Progenitor cell of endocrine pancreas (in vitro differentiated cells): ENCODE measurements at places on chromosomes 11 and 22. TPM values are rescaled to one million over a fixed set of nuclear protein-coding genes. Genes with fewer than 3 reads are reported as not detected.

MUC2 gene
- not detected in 2 replicates for total RNA-seq

GRCh38 chr11:91972665-91973266 lies 251.9 kb upstream of the FAT3 start:
- H3K27me3 ChIP-seq: no peaks in the 10 kb centered on the region
- no peaks in the 10 kb centered on the region for H3K4me1 ChIP-seq
- no peak overlapping the region for H3K27ac ChIP-seq
- no peak overlapping the region for H3K4me3 ChIP-seq

DNA sequence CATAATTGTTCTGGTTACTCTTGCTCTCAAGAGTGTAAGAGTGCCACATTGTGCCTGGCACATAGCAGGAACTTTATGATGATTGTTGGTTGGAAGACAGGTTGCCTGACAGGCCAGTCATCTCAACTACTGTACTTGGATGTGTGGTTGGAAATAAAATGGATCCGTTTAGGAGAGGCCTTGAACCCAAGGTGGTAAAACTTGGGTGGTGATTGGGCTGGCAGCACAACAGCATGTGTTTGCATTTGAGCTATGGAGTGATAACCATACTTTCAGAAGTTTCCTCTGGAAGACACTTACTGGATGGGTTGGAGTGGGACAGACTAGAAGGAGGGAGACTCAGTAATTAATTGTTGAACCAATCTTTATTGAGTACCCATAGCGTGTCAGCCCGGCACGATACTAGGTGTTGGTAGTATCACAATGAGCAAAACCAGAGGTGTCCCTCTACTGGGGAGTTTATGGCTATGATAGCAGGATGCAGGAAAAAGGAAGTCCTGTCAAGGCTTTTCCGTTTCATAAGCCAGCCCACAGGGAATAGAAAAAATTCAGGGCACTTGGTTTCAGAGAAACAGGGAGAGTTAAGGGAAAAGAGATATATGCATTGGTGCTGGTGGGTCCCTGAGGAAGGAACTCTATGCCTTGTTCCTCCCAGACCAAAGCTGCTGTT lies 3.1 kb upstream of the TMEM109 start:
- no peak overlapping the region for H3K27ac ChIP-seq
- DNase-seq: no peak
- no peaks in the 10 kb centered on the region for H3K36me3 ChIP-seq
- peaks cover 28% of the 10 kb centered on the region for H3K27me3 ChIP-seq
- no peak overlapping the region for H3K4me3 ChIP-seq
- peaks cover 20% of the 10 kb centered on the region for H3K4me1 ChIP-seq

DNA sequence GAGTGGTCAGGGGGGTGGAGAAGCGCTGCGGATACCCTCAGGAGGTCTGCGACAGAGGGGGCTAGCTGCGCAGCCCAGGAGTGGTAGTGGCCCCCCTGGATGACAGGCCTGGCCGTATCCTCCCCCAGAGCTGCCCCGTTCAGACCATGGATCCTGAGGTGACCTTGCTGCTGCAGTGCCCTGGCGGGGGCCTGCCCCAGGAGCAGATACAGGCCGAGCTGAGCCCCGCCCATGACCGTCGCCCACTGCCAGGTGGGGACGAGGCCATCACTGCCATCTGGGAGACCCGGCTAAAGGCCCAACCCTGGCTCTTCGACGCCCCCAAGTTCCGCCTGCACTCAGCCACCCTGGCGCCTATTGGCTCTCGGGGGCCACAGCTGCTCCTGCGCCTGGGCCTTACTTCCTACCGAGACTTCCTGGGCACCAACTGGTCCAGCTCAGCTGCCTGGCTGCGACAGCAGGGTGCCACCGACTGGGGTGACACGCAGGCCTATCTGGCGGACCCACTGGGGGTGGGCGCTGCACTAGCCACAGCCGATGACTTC lies 505 bp downstream of the NUDT22 start:
- peaks cover 16% of the 10 kb centered on the region for H3K4me1 ChIP-seq
- no peaks in the 10 kb centered on the region for H3K27me3 ChIP-seq
- H3K27ac ChIP-seq: no peak overlapping the region
- DNase-seq: no peak
- H3K36me3 ChIP-seq: no peaks in the 10 kb centered on the region
- peak overlapping the region; percentile 87 for H3K4me3 ChIP-seq

GRCh38 chr11:106327134-106327533 lies 249.7 kb downstream of the AASDHPPT start:
- H3K36me3 ChIP-seq: peaks cover 4% of the 10 kb centered on the region
- no peak for DNase-seq
- H3K27ac ChIP-seq: no peak overlapping the region
- H3K4me1 ChIP-seq: peaks cover 2% of the 10 kb centered on the region
- H3K4me3 ChIP-seq: no peak overlapping the region
- no peaks in the 10 kb centered on the region for H3K27me3 ChIP-seq
